ENCODE measurements at places on chromosomes 6 and 20.
A peak's percentile ranks its signal among the peaks of the same experiment; 100 is the strongest.

DNA sequence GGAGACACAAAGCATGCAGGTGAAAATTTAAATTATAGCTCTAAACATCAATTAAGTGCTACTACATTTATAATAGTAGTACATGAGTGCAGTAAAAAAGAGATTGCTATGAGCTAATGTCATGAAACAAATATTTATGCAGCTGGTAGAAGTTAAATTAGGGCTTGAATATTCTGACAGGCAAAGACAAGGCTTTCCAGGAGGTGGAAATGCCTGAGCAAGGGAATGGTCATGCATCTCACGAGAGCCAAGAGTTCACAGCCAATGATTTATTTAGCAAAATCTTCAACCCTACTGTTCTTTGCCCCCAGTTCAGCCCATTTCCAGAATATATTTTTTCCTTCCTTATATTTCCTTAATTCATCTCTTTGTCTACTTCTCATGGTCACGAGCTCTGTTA is 128.9 kb downstream of the HIVEP2 start:
- DNase-seq, result no peak

DNA sequence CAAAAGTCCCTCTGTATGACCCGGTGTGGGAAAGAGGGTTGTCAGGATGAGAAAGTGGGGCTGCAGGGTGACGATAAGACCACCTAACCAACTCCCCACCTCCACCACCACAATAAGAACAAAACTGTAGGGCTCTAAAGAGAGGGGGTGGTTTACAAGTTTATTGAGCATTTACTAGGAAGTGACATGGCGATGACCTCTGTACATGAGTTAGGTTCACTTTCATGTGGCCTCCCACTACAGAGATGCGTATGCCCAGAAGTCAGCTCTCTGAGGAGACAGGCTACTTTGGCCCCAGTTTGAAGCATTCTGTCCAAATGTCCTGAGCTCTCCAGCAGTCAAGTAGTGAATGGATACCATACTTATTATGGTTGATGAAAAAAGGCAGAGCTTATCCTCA is 28.7 kb upstream of the PI16 start:
- no peak for DNase-seq

DNA sequence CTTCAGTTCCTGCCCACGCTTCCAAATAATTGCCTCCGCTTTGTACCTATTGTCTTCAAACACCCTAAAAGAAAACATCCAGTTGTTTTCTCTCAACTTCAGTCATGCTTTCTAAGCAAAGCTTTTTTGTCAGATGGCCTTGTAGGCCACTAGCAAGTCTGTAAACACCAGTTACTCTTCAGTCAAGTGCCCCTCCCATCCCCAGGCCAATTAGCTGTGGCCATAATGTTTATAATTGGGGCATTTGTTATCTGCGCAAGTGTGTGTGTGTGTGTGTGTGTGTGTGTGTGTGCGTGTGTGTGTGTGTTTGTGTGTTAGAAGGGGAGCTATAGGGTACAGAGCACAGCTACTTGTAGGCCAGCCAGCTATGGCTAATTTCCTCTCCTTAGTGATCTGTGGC is 272.4 kb upstream of the MARCKS start:
- DNase-seq, result no peak

GRCh38 chr6:154878871-154879491 is 116.1 kb upstream of the TIAM2 start:
- no peak for DNase-seq

- no peak for DNase-seq
Measured at GRCh38 chr6:116307001-116307400, 27.3 kb upstream of the TSPYL1 start.

DNA sequence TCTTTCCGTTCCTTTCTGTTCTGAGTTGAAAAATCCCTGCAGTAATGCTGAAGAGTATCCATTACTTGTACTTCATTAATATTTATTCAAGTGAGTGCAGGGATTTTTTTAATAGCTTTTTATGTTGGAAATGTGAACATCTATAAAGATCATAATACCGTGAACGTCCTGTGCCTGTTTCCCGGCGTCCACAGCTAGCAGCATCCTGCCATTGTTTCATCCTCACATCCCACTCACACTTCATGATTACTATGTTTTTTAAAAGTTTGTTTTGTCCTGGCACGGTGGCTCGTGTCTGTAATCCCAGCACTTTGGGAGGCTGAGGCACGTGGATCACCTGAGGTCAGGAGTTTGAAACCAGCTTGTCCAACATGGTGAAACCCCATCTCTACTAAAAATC is 54.3 kb downstream of the SASH1 start:
- no peak for DNase-seq

DNA sequence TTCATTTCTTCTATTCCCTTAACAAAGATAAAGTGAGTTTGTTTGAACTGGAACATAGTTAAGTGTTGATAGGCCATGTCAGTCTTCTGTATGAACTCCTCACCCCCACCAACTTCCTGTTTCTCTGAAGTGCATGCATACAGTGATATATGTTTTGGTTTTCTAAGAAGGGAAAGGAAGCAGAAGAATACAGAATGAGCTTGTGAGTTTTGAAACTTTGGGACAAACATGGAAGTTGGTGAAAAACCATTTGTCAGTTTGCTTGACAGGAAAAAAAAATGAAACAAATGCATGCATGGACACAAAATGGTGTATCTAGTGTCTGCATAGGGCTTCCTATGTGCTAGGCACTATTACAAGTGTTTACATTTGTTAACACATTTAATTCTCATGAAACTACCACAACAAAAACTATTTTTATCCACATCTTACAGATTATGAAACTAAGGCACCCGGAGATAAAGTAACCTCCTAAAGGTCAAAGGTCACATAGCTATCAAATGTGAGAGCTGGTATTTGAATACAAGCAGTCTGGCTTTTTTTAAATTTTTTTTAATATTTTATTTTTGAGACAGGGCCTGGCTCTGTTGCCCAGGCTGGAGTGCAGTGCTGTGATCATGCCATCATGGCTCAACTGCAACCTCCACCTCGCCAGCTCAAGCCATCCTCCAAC is 105.9 kb downstream of the ADGRB3 start:
- no peak for DNase-seq

GRCh38 chr6:140379919-140380318 is 1005.5 kb upstream of the CITED2 start:
- DNase-seq, result peak; percentile 58
